ENCODE measurements at places on chromosomes 7 and 10.

- no peak for DNase-seq
Measured at GRCh38 chr10:103582331-103583123, 89.0 kb downstream of the NEURL1 start.

GRCh38 chr7:46156086-46156485 is 235.0 kb upstream of the IGFBP3 start:
- DNase-seq, result no peak

DNA sequence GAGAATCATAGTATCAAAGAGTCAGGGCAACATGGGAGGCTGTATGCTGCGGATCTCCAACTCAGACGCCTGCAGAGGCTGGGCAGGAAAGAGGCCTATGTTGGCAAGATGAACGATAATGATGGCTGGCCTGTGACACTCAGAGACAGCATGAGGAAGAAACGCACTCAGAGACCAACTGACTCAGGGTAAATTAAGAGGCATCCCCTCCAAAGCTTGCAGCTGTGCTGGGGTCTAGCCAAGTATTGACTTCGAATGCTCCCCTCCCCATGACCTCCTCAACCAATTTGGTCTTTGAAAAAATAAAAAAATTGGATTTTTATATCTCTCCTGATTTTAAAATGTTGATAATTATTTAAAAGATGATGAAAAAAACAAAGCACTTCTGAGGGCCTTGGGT is 718.9 kb downstream of the GRID1 start:
- no peak for DNase-seq

DNA sequence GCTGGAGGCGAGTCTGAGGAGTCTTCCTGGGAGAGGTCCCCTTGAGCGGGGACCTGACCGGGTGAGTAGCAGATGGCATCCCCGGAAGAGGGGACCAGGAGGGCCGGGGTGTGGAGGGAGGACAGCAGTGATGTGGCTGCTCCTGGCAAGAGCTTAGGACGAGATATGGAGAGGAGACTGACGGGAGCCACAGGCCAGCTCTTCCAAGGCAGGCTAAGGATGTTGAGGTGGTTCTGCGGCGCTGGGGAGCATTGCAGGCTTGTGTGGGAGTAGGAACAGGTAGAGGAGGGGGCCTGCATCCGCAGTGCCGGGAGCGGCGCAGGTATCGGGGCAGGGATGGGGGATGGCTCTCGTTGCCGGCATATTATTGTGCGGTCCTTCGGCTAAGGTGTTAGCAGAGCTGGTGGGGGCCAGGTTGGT is 76.7 kb upstream of the ANLN start:
- no peak for DNase-seq

DNA sequence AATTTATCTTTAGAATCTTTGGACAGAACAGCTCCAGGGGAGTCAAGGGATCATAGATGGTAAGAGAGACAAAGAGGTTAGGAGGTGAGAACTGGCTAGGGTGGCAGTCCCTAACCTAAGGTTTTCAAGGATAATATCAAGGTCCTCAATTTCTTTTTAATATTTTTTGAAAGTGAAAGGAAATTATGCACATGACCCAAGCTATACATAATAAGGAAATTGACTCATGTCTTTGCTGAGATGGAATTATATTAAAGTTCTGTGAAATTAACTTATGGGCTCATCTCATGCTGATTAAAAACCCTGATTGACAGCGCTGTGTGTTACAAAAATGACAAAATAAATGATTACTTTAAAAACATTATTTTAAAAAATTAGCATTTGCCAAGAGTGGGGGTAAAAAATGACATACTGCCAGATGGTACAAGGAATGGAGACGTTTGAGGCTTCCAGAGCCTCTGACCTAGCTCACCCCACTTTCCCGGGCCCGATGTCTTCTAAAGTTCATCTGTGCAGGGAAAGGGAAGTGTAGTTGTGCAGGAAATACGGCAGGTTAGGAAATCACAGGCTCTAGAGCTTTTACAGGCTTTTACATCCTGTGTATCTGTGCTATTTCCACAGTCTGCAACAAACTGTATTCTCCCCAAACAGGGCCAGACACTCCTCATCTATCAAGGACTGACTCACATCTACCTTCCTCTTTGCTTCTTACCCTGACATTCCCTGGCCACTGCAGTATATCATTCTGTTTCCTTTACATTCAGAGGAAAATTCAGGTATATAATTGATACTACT is 185.6 kb upstream of the PRSS58 start:
- no peak for DNase-seq

DNA sequence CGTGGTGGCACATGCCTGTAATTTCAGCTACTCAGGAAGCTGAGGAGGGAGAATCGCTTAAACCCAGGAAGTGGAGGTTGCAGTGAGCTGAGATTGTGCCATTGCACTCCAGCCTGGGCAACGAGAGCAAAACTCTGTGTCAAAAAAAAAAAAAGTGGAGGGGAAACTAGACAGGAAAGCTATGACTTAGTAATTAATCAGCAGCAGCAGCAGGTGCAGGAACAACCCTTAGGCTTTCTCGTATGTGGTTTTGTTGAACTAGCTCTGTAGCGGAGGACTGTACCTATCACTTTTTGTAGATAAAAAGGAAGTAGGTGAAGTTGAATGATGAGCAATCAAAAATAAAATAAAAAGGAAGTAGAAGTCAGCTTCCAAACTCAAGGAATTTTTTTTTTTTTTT is 76.9 kb upstream of the KMT2C start:
- DNase-seq, result peak; percentile 24

GRCh38 chr10:100184840-100185239 is 989 bp downstream of the ERLIN1 start:
- DNase-seq, result no peak

GRCh38 chr7:134942690-134943466 is 43.4 kb upstream of the AGBL3 start:
- no peak for DNase-seq

- no peak for DNase-seq
Measured at GRCh38 chr10:124535731-124536495, 74.3 kb downstream of the LHPP start.

- DNase-seq, result no peak
Measured at GRCh38 chr7:52247518-52247917, 787.9 kb upstream of the POM121L12 start.

GRCh38 chr7:105206985-105207384 is 181.7 kb downstream of the SRPK2 start:
- DNase-seq, result no peak

- DNase-seq, result no peak
Measured at GRCh38 chr7:45919231-45919784, 1.8 kb downstream of the IGFBP3 start.

- DNase-seq, result no peak
Measured at GRCh38 chr7:145398758-145399157, 562.9 kb upstream of the TPK1 start.

GRCh38 chr7:132377703-132378584 is 198.3 kb downstream of the PLXNA4 start:
- no peak for DNase-seq

GRCh38 chr7:27295236-27295635 is 52.6 kb downstream of the EVX1 start:
- no peak for DNase-seq

DNA sequence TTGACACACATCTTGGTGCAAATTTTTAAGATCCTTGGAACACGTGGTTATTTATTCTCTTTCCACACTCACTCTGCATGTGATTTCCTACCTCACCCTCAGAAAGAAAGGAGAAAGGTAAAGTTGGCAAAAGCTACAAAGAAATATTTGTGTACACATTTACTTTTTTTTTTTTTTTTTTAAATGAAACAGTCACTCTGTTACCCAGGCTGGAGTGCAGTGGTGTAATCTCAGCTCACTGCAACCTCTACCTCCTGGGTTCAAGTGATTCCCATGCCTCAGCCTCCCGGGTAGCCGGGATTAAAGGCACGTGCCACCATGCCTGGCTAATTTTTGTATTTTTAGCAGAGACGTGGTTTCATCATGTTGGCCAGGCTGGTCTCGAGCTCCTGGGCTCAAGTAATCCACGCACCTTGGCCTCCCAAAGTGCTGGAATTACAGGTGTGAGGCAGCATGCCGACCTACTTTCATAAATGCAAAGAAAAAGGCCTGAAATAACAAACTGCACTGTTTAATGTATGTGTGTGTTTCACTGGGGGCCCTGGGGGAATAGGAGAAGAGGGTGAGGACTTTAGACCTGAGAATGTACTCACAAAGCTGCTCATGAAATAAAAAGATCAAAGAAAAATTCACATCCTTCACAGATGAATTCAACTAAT is 71.6 kb upstream of the GRID1 start:
- DNase-seq, result no peak

DNA sequence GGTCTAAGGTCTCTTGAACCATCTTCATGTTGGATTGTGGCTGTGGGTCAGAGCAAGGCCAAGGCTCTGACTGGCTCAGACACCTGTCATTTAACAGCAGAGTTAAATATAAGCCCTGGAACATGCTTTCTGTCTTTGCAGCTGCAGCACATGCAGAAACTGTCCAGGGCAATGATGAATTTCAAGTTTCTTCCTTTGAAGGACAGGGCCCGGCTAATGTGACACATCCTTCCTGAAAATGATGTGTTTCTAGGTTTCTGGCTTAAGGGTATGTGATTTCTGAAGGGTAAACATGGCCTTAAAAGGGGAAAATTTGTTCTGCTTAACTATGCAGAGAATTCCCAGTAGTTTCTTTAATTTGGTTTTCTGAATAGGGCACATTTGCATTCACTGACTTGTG is 34.0 kb upstream of the SLC35B4 start:
- DNase-seq, result no peak

- DNase-seq, result no peak
Measured at GRCh38 chr7:778271-778967, 51.3 kb upstream of the PRKAR1B start.

DNA sequence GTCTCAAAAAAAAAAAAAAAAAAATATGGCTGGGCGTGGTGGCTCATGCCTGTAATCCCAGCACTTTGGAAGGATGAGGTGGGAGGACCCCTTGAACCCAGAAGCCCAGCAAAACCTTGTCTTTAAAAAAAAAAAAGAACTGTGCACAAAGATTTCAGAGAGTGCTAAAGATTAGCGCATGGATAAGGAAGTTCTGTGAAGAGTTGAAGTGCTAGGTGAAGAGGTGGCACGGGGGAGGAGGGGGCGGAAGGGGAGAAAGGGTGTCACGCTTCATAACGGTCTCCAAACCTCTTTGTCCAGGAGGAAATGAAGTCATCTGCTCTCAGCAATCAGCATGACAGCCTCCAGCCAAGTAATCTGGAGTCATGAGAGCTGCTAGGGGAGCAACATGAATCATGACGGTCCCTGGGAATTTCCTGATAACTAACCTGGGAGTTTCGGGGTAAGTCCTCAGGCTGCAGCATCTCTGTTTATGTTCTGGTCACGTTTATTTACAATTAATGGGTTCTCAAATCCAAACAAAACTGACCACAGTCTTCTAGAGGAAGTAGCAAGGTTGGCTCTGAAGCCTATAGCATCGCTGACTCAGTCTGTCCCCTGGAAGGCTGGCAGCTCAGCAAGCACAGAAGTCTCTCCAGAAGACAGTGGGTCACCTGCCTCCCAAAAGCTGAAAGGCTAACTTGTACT is 1.9 kb upstream of the PLAU start:
- peak; percentile 64 for DNase-seq

- DNase-seq, result no peak
Measured at GRCh38 chr7:99080679-99081078, 63.2 kb downstream of the SMURF1 start.

DNA sequence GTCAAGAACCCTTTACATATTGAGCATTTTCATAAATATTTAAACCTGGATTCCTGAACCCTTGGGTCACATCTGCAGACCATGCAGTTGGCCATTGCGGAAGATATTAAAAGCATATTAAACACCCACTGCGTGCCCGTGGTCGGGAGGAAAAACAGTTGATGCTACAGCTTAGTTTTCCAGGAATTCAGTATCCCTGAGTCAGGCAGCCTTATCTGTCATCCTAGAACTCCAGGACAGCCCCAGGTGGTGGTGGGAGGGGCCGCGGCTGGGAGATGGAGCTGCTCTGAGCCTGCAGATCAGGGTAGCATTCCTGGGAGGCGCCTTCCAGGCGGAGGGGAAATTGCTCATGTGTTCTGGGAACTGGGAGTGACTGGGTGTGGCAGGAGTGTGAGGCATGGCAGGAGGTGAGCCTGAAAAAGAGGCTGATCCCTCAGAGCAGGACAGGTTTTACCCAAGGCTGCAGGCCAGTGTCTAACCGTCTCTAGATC is 222.9 kb upstream of the SH2B2 start:
- DNase-seq, result no peak

GRCh38 chr10:36057180-36057579 is 415.1 kb upstream of the FZD8 start:
- DNase-seq, result no peak

DNA sequence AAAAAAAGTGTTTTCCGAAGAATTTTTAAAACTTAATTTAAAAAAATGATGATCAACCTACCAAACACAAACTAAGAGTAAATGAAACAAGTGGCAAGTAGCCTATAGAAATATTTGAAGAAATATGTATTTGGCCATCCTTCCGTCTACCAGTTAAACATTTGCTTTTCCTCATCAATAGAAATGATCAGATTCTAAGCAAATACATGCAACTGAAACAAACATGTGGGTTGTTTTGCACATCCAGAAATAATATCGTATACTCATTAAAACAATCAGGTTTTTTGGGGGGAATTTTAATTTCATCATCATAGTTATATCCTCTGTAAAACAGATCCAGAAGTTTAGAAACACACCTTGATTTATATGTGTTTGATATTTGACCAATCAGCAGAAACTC is 1011.7 kb downstream of the GATA3 start:
- no peak for DNase-seq

DNA sequence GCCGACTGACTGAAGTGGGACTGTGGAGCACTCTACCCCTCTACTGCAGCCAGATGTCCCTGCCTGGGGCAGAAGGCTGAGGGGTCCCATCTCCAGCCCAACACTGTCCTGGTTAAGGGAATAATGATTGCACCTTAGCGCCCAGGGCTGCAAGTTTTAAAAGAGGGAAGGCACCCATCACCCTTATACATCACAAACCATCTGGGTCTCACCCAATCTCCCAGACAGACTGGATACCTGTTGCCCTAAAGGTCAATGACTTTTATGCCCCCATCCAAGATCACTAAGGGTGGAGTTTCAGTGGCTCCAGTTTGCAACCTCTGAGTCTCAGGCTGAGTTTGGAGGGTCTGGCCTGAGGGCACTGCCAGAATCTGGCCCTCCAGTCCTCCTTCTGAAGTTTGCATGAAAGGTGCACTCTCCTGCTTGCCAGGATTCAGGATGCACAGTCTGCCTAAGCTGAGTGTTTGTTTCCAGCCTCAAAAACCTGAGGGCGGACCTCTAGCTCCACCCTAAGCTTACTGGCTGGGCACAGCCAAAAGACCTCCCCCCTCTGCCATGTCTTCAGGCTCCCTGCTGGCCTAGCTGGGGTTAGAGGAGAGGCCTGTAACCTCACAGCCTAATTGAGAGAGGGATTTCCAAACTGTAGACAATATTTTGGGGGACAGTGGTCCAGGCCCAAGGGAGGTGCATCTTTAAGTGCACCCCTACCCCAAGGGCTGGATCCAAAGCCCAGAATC is 2.5 kb upstream of the EMX2 start:
- no peak for DNase-seq

- DNase-seq, result no peak
Measured at GRCh38 chr7:85126383-85126782, 60.5 kb downstream of the SEMA3D start.

DNA sequence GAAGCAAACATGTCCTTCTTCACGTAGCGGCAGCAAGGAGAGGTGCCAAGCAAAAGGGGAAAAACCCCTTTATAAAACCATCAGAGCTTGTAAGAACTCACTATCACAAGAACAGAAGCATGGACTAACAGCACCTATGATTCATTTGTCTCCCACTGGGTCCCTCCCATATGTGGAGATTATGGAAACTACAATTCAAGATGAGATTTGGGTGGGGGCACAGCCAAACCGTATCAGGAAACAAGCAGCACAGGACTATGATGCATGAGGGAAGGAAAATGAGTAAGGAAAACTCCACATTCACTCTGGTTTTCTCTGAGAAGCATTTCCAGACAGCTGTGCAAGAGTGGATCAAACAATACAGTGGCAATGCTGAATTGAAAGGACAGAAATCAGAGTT is 81.6 kb downstream of the RSU1 start:
- DNase-seq, result no peak

All from stimulated activated CD4-positive, alpha-beta T cell treated with anti-CD3 and anti-CD28 coated beads, Interleukin-4, amount 100 ng/mL, for 24 hours (primary cell).